Activated T-cell treated with anti-CD3 and anti-CD28 coated beads, Interleukin-2, amount 50 U/mL, for 4 hours (primary cell): ENCODE measurements at places on chromosomes 4 and X. TPM values are rescaled to one million over a fixed set of nuclear protein-coding genes. Genes with fewer than 3 reads are reported as not detected.

ADH7 gene
- total RNA-seq, result not detected

GPR143 gene
- total RNA-seq, result not detected

DCX gene
- not detected for total RNA-seq

BRS3 gene
- total RNA-seq, result not detected

DACH2 gene
- not detected for total RNA-seq

ENAM gene
- total RNA-seq, result not detected

GRCh38 chr4:175459571-175459970, 352.5 kb downstream of the GPM6A start:
- DNase-seq, result no peak

- DNase-seq, result no peak
Observed at GRCh38 chr4:185841451-185841850, 29.5 kb upstream of the SORBS2 start.

GRCh38 chr4:177410566-177410965, 31.7 kb downstream of the AGA start:
- DNase-seq, result no peak

DNA sequence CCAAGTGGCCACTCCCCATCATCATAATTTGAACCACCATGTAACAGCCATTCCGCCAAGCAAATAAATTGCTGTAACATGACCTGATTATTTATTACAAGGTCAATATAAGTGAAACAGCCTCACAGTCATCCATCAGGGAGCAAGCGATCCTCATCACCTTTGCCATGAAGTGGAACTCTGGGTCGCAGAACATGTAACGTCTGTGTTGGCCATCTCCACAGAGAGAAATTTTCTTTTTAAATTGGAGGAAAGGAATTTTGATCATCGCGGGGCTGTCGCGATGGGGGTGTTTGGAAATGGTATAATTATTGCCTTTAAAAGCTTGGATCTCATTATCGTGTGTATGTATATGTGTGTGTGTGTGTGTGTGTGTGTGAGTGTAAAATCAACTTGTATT, 90.2 kb downstream of the SHOX start:
- no peak for DNase-seq

- no peak for DNase-seq
Observed at GRCh38 chrX:338836-339400, 20.3 kb upstream of the GTPBP6 start.

GRCh38 chrX:136646602-136647239, 1.2 kb upstream of the CD40LG start:
- peak; percentile 43 for DNase-seq

- DNase-seq, result no peak
Observed at GRCh38 chr4:127634181-127634580, 1.4 kb downstream of the INTU start.

GRCh38 chr4:184978211-184978610, 40.1 kb upstream of the HELT start:
- no peak for DNase-seq

DNA sequence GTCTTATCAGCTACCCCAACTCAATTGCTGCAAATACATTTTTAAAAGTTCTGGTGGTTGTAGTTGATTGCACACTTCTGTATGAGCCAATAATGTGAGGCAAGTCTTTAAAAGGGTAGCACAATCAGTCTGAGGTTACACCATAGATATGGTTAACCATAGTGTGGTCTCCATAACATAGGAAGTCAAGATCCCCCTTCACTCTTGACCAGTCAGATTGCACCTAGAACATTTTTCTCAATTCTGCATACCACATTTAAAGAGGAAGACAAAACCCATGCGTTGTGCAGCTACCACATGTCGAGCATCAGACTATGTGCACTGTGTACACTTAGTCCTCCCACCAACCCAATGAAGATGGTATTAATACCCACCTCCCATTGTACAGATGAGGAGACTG, 26.5 kb upstream of the CYBB start:
- no peak for DNase-seq

DNA sequence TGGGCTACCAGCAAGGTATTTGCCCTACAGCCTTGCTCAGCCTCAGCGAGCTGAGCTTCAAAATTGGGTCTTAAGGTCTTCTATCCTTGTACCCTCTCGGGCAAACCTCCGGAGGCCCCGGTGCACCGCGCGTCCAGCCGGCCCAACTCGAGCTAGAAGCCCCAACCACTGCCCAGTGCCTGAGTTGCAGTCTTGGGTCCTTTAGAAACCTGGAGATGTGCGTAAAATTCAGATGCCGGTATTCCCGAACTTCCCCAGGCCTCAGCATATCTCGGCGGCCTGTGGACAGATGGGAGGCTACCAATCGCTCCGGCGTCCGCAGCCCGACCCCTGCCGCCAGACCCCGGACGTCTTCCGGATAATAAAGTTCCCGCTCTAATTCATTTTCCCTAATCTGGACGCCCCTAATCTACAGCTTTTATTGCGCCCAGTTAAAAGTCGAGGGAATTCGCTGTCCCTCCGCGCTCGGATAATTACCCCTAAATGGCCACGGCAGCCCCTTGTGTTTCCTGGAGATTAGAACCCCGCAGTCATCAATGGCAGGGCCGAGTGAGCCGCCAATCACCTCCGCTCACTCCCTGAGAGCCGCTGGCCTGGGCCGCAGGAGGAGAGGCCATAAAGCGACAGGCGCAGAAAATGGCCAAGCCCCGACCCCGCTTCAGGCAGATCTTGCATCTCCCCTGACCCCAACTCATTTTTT, 1.5 kb upstream of the MSX1 start:
- no peak for DNase-seq

DNA sequence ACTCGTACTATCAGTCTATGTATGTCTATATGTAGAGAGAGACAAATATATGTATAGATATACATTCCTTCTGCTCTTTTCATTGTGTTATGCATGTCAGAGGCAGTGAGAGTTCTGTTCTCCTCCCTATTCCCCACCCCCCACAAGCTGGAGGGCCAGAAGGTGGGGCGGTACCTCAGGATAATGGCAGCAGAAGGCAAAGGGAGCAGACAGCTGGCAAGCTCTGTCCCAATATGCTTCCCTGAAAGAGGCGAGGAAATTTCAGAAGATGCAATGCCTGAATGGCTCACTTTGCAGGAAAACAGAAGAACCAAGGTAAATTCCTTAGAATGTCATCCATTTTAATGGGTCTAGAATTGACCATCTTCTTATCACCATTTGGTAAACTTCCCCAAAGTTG, 114.4 kb downstream of the NAA11 start:
- DNase-seq, result no peak

GRCh38 chrX:110683925-110684324, 111.7 kb downstream of the CHRDL1 start:
- DNase-seq, result no peak

DNA sequence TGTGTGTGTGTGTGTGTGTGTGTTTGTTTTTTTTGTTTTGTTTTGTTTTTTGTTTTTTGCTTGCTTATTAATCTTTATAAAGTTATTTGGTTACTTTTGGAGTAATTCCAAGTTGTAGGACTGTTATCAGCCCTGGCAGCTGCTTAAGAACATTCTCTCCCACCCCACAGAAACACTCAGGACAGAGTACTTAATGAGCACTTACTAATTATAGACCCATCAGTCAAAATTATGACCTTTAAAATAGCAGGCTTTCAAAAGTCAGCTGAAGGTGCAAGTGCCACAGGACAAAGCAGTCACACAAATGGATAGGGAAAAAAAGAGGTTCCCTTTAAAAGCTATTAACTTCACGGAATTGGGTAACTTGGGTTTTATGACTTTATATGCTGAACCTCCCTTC, 69.0 kb downstream of the BEND2 start:
- DNase-seq, result no peak

- DNase-seq, result peak; percentile 9
Observed at GRCh38 chr4:88033309-88033708, 25.9 kb downstream of the PKD2 start.

GRCh38 chr4:140056015-140056414, 98.0 kb downstream of the MAML3 start:
- no peak for DNase-seq
